ENCODE measurements at places on chromosomes 12 and 14.

GRCh38 chr12:124993626-124994436, at the start of gene BRI3BP:
Gene BRI3BP (plus strand): TSS chr12:124993645. CDS start chr12:124993791, 146 bp downstream.
- peak; percentile 74 for DNase-seq

- DNase-seq: no peak
Observed at GRCh38 chr12:63302269-63302940, 151.4 kb upstream of the AVPR1A start.

- DNase-seq: no peak
Observed at GRCh38 chr12:53227836-53228235, 4.2 kb downstream of the RARG start.

- DNase-seq: no peak
Observed at GRCh38 chr14:102015045-102015685, 50.8 kb downstream of the DYNC1H1 start.

DNA sequence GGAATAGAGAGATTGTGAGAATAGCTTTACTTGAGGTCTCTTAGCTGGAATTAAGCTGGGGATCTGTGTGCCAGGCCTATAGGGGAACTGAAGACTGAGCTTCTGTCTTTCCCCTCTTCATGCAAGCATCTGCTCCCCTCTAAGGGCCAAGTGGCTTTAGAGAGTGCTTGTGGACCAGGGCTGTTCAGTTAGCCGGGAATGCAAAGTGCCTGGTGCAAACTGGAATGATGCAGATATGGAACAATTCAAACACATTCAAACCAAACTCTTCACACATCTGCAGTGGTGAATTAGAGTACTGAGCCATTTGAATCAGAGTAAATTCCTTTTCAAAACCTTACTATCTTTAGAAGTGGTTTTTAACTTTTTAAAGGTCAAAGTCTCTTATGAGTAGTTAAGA, 99.0 kb downstream of the LIN7A start:
- DNase-seq: no peak

DNA sequence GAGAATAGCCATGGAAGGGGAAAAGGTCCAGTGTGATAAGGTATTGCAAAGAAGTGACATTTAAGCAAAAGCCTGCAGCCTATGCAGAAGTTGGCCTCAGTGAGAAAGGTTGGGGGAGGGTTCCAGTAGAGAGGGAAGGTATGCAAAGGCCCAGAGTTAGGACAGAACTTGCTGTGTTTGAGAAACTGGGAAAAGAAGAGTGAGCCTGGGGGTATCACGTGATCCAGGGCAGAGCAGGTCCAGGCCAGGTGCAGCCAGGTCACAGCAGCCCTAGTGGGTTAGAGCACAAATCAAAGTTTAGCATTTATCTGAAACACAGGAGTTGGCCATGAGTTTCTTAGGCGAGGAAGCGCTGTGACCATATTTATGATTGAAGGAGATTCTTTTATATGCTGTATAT, 1.6 kb downstream of the SERPINA5 start:
- DNase-seq: no peak

DNA sequence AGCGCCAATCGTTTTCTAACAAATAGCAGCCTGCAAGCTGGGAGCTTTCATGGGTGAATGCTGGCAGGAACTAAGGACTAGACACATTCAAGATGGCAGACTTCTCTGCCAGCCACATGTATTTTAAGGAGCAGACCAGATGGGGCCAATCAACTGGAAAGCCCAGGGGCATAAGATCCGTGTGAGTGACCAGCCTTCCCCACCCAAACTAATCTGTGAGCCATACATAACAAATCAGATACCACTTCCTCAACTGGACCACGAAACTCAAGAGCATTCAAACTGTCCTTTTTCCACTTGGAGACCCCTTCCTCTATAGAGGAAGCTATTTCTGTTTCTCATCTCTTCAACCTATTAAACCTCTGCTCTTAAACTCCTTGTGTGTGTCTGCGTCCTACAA, 9.7 kb downstream of the TCL1B start:
- no peak for DNase-seq

- DNase-seq: no peak
Observed at GRCh38 chr12:5166976-5167375, 123.3 kb downstream of the KCNA5 start.

GRCh38 chr12:97556302-97556779, 93.7 kb downstream of the RMST start:
- no peak for DNase-seq

- DNase-seq: no peak
Observed at GRCh38 chr12:11753826-11754225, 104.4 kb downstream of the ETV6 start.

- no peak for DNase-seq
Observed at GRCh38 chr14:22715186-22715812, 51.2 kb upstream of the OXA1L start.

GRCh38 chr12:2679068-2679815, 115.5 kb upstream of the FKBP4 start:
- DNase-seq: no peak

- DNase-seq: no peak
Observed at GRCh38 chr14:43786066-43786762, 720.9 kb downstream of the FSCB start.

DNA sequence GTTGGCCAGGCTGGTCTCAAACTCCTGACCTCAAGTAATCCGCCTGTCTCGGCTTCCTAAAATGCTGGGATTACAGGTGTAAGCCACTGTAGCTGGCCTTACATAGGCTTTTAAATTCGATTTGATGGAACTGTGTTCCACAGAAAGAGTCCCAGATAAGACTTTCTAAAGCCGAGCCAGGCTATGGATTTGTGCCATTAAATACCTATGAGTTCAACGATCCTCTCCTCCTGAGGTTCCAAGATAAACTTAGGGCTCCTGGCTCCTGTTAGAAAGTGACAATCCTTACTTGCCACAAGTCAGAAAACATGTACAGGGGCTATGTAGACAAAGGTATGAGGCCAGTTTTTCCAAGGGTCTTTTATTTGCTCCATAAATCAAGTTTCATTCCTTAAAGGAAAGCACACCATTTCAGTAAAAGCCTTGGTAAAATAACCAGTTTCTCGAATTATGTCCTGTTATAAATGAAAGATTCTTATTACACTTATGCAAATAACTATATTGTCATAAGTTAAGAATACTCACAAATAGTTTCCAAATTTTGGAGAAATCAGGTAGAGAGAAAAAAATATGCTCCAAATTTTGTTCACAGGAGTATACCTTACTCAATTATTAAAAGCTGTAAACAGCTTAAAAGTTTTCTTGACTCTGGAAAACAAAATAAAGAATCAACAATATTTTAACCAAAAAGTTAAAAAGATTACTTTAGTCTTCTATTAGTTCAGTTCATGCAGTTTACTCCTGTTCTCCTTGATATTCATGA, 36.1 kb upstream of the LRRK2 start:
- no peak for DNase-seq

DNA sequence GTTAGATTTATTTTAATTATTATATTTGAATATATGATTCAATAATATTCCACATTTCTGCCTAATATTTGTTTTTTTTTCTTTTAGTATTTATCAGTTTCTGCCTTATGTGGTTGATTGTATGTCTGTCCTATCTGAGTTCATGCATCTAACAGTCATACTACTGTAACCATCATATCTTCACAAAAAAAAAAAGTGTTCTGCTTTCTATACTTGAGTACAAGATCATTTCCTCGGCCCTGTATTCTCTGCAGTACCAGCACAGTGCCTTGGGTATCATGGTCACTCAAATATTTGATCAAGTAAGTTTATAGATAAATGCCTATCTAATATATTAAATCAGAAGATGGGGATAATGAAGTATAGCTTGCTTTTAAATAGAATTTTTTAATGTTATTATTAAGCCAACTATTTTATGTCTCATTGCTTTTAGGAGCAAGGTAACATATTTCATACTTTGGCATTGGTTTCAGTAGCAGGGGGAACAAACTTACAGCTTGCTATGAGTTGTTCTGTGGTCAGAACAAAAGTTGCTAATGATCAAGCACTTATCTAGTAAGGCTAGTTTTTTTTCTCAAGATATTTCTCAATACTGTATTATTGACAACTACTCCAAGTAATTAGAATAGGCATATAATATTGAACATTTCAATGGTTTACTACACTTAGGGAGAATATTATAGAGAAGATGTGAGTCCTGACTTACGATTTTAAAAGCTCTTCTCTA, 290.5 kb upstream of the FBXO33 start:
- DNase-seq: no peak

- no peak for DNase-seq
Observed at GRCh38 chr14:93430315-93431035, at the start of gene UNC79. Gene UNC79 (plus strand): TSS chr14:93430939. CDS start chr14:93431030, 91 bp downstream.

- DNase-seq: no peak
Observed at GRCh38 chr14:33958605-33959226, 7.8 kb upstream of the EGLN3 start.

- no peak for DNase-seq
Observed at GRCh38 chr14:61219673-61220072, 61.5 kb downstream of the TMEM30B start.

GRCh38 chr12:100427078-100427477, 46.6 kb upstream of the NR1H4 start:
- no peak for DNase-seq

DNA sequence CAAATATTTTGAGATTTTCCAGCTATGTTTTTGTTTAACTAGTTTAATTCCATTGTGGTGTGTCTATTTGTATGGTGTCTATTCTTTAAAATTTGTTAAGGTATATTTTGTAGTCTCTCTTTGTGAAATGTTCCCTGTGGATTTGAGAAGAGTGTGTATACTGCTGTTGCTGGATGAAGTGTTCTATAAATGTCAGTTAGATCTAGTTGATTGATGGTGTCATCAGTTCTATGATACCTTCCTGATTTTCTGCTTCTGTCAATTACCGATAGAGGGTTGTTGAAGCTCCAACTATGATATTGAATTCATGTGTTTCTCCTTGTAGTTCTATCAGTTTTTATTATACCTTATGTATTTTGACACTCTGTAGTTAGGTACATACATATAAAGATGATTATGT, 53.1 kb downstream of the FUT8 start:
- no peak for DNase-seq

- DNase-seq: no peak
Observed at GRCh38 chr14:102182936-102183619, 43.4 kb downstream of the WDR20 start.

- no peak for DNase-seq
Observed at GRCh38 chr12:4012073-4012472, 138.9 kb upstream of the PARP11 start.

- DNase-seq: no peak
Observed at GRCh38 chr12:95202691-95203486, 14.4 kb downstream of the FGD6 start.

- no peak for DNase-seq
Observed at GRCh38 chr12:113630625-113631024, 159.0 kb upstream of the LHX5 start.

DNA sequence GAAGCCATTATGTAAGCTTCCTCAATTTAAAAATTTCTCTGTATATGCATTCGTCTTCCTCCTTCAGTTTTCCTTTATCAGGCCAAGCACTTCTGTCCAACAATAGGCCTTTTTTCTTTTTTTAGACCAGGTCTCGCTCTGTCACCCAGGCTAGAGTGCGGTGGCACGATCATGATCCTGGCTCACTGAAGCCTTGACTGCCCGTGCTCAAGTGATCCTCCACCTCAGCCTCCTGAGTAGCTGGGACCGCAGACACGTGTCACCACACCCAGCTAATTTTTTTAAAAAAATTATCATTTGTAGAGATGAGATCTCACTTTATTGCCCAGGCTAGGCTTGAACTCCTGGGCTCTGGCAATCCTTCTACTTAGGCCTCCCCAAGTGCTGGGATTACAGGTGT, 25.8 kb downstream of the TAOK3 start:
- no peak for DNase-seq

DNA sequence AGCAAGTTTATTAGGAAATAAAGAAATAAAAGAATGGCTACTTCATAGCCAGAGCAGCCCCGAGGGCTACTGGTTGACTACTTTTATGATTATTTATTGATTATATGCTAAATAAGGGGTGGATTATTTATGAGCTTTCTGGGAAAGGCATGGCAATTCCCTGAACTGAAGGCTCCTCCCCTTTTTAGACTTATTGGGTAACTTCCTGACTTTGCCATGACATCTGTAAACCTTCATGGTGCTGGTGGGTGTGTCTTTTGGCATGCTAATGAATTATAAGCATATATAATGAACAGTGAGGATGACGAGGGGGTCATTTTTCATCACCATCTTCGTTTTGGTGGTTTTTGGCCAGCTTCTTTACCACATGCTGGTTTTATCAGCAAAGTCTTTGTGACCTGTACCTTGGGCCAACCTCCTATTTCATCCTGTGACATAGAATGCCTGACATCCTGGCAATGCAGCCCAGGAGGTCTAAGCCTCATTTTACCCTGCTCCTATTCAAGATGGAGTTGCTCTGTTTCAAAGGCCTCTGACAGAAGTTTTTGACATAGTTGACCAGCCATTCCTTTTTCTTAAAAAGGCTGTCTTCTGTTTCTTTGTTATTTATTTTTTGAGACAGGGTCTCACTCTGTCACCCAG, 11.1 kb upstream of the PTGES3 start:
- no peak for DNase-seq

GRCh38 chr12:80559766-80560165, 115.7 kb downstream of the PTPRQ start:
- no peak for DNase-seq

- no peak for DNase-seq
Observed at GRCh38 chr12:128543460-128543859, 276.5 kb downstream of the TMEM132C start.

GRCh38 chr14:29529418-29529817, 398.2 kb downstream of the PRKD1 start:
- no peak for DNase-seq

GRCh38 chr12:79397609-79398008, 293.2 kb downstream of the PAWR start:
- no peak for DNase-seq

DNA sequence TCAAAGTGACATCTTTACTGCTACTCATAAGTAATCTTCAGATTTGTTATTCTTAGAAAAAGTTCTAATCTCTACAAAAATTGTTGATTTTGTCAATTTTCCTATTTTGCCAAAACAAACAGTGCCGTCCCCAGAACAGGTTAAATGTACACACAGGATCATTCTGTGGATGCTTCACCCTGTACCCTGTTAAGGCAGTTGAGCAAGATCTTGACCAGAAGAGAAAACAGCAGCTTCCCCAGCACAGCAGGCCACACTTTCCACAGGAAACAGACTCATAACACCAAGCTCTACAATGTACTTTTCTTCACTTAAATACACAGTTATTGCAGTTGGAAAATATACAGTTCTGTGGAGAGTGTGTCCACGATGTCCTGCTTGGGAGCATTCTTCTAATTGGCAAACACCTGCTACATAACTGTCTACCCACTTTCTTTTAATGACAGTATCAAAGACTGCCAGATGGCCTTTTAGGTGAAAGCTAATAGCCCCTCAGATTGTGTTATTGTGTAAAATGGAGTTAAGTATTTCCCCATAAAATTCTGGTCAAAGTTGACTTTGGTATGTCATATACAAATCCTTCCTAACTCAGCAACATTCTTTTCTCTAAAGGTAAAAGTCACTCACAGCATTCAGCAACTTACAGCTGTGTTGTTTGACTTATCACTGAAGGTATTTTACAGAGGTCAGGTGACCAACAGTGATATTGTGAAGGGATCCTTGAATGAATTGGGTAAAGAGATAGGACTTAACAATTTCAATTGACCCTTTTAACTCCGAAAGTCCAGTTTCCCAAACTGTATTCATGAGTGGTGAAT, 77.0 kb downstream of the SEC23A start:
- no peak for DNase-seq

Measured in activated CD8-positive, alpha-beta memory T cell treated with anti-CD3 and anti-CD28 coated beads, Interleukin-2, amount 50 U/mL, for 48 hours (primary cell).